T-cell (primary cell): ENCODE measurements at places on chromosomes 2 and 18.

DNA sequence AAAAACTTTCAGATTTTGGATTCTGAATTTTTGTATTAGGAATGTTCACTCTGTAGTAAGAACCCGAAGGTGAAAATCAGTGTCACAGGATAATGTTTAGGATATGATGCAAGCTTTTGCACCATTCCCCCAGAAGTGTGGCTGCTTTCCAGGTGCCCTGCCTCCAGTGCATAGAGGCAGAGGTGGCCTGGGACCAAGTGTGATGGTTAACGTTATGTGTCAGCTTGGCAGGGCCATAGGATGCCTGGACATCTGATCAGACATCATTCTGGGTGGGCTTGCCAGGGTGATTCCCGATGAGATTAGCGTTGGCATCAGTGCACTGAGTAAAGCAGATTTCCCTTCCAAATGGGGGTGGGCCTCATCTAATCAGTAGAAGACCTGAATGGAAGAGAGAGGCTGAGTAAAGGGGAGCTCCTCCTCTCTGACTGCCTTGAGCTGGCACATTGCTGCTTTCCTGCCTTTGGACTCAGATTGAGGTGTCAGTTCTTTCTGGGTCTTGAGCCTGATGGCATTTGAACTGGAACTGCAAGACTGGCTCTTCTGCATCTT, 177.4 kb upstream of the HS6ST1 start:
- no peak overlapping the region for H3K4me3 ChIP-seq
- no peak overlapping the region for H3K27ac ChIP-seq
- no peak for DNase-seq
- H3K4me1 ChIP-seq = no peaks in the 10 kb centered on the region

- no peak overlapping the region for H3K27ac ChIP-seq
- H3K27me3 ChIP-seq = no peaks in the 10 kb centered on the region
- no peak for DNase-seq
- no peak overlapping the region for H3K4me3 ChIP-seq
- peaks cover 23% of the 10 kb centered on the region for H3K36me3 ChIP-seq
Observed at GRCh38 chr2:120298173-120298835, 45.7 kb downstream of the RALB start.

DNA sequence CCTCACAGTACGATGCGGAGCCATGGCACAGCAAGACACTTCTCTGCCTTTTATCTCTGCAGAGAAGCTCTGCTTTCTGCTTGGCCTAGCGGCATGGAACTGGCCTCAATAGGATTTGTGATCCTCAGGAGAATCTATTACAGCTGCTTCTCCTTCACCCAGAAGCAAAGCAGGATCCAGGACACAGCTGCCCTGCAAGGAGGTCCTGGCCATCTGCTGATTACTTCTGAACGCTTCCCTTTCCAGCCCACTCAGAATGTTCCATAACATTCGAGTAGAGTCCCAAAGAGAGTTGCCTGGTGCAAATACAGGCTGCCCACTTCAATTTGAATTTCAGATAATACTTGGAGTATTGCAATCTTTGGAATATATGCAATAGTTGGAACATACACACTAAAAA, 29.2 kb upstream of the KCNS3 start:
- no peaks in the 10 kb centered on the region for H3K36me3 ChIP-seq
- no peaks in the 10 kb centered on the region for H3K4me1 ChIP-seq
- no peak overlapping the region for H3K27ac ChIP-seq
- no peaks in the 10 kb centered on the region for H3K27me3 ChIP-seq

DNA sequence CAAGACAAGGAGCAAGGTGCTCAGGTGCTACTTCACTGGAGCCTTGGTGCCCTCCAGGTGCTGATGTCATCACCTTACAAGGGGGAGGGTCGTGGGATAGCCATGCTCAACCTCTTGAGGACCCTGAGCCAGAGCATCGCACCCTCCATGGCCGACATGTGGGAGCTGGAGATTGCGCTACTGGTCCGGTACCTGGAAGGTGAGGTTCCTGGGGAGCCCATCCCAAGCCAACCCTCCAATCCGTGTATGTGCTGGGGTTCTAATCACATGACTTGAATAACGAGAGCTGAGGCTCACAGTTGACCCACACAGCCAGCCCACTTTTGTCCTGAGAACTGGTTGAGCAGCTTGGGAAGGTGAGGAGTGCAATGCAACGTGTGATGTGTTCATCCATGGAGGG, 25.9 kb downstream of the MROH2A start:
- H3K4me1 ChIP-seq = no peaks in the 10 kb centered on the region
- no peak for DNase-seq
- H3K27me3 ChIP-seq = no peaks in the 10 kb centered on the region
- no peak overlapping the region for H3K4me3 ChIP-seq

- H3K4me1 ChIP-seq = peaks cover 6% of the 10 kb centered on the region
- DNase-seq = no peak
- H3K4me3 ChIP-seq = peak overlapping the region; percentile 87
- no peaks in the 10 kb centered on the region for H3K36me3 ChIP-seq
- H3K27ac ChIP-seq = no peak overlapping the region
- H3K27me3 ChIP-seq = no peaks in the 10 kb centered on the region
Observed at GRCh38 chr18:76451396-76452331, 43.4 kb downstream of the ZNF516 start.

GRCh38 chr2:33131749-33132148, 185.0 kb downstream of the LTBP1 start:
- H3K27me3 ChIP-seq = no peaks in the 10 kb centered on the region
- H3K4me3 ChIP-seq = no peak overlapping the region
- DNase-seq = no peak
- H3K4me1 ChIP-seq = no peaks in the 10 kb centered on the region

GRCh38 chr2:47236503-47237215, 81.6 kb upstream of the STPG4 start:
- no peaks in the 10 kb centered on the region for H3K36me3 ChIP-seq
- H3K27ac ChIP-seq = no peak overlapping the region
- no peaks in the 10 kb centered on the region for H3K4me1 ChIP-seq
- no peak for DNase-seq
- H3K4me3 ChIP-seq = no peak overlapping the region

DNA sequence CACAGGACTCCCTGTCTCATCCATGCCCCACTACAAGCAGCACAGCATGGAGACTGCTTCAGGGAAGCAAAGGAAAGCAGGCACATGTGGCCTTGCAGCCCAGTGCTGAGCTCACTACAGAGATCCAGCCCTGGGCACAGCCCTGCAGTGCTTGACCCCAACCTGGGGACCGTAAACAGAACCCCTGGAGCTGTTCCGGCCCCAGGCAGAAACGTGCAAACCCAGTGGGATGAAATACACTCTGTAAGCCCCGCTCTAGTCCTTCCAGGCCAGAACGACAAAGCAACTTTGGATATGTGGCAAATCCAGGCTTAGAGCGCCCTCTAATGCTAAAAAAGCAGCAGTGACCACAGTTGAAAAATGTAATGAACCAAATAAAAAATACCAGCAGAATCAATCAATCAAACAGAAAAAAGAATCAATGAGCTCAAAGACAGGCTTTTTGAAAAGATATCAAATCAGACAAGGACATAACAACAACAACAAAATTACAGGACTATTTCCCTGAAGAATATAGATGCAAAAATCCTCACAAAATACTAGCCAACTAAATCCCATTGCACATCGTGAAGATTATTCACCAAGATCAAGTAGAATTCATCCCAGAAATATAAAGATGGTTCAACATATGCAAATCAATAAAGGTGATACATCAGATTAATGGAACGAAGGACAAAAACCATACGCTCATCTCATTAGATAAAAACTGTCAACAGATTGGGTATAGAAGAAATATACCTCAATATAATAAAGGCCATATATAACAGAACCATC, 45.6 kb downstream of the ZNF519 start:
- H3K4me3 ChIP-seq = no peak overlapping the region
- DNase-seq = no peak
- H3K27me3 ChIP-seq = no peaks in the 10 kb centered on the region
- H3K36me3 ChIP-seq = no peaks in the 10 kb centered on the region

GRCh38 chr2:61478086-61478485, 7.2 kb upstream of the USP34 start:
- no peak for DNase-seq
- H3K4me3 ChIP-seq = no peak overlapping the region
- H3K4me1 ChIP-seq = no peaks in the 10 kb centered on the region

GRCh38 chr2:169221745-169222369, 140.5 kb downstream of the LRP2 start:
- no peaks in the 10 kb centered on the region for H3K36me3 ChIP-seq
- no peak for DNase-seq
- H3K4me1 ChIP-seq = no peaks in the 10 kb centered on the region
- no peaks in the 10 kb centered on the region for H3K27me3 ChIP-seq

DNA sequence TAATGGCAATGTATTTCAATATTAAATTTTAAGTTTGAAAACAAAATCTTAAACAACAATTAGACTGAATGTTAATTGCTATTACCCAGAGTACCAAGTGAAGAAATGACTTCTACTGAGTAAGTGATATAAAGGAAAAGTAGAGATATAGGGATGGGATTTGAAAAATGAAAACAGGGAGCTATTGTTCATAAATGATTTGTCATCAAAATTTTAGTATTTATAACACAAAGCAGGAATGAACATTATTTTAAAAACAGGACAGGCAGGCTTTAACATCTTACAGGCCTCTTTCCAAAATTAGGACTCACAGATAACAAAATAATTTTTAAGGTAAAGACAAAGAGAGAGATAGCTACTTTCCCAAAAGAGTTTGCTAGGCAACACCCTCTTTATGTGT, 3.9 kb downstream of the EXOC6B start:
- DNase-seq = no peak
- H3K27me3 ChIP-seq = no peaks in the 10 kb centered on the region
- no peak overlapping the region for H3K4me3 ChIP-seq
- no peak overlapping the region for H3K27ac ChIP-seq
- no peaks in the 10 kb centered on the region for H3K36me3 ChIP-seq

- H3K27me3 ChIP-seq = peaks cover 4% of the 10 kb centered on the region
- H3K4me3 ChIP-seq = no peak overlapping the region
- no peaks in the 10 kb centered on the region for H3K36me3 ChIP-seq
- DNase-seq = no peak
- no peak overlapping the region for H3K27ac ChIP-seq
- H3K4me1 ChIP-seq = no peaks in the 10 kb centered on the region
Observed at GRCh38 chr2:2564300-2565078, 233.4 kb upstream of the MYT1L start.

- no peaks in the 10 kb centered on the region for H3K4me1 ChIP-seq
- H3K4me3 ChIP-seq = no peak overlapping the region
- no peak overlapping the region for H3K27ac ChIP-seq
- H3K27me3 ChIP-seq = peaks cover 15% of the 10 kb centered on the region
- DNase-seq = no peak
Observed at GRCh38 chr18:57052173-57052572, 94.7 kb upstream of the BOD1L2 start.

- peaks cover 5% of the 10 kb centered on the region for H3K4me1 ChIP-seq
- no peak overlapping the region for H3K27ac ChIP-seq
- H3K36me3 ChIP-seq = no peaks in the 10 kb centered on the region
- H3K4me3 ChIP-seq = no peak overlapping the region
- peak; percentile 31 for DNase-seq
- H3K27me3 ChIP-seq = no peaks in the 10 kb centered on the region
Observed at GRCh38 chr2:177334940-177335543, 57.5 kb upstream of the AGPS start.

DNA sequence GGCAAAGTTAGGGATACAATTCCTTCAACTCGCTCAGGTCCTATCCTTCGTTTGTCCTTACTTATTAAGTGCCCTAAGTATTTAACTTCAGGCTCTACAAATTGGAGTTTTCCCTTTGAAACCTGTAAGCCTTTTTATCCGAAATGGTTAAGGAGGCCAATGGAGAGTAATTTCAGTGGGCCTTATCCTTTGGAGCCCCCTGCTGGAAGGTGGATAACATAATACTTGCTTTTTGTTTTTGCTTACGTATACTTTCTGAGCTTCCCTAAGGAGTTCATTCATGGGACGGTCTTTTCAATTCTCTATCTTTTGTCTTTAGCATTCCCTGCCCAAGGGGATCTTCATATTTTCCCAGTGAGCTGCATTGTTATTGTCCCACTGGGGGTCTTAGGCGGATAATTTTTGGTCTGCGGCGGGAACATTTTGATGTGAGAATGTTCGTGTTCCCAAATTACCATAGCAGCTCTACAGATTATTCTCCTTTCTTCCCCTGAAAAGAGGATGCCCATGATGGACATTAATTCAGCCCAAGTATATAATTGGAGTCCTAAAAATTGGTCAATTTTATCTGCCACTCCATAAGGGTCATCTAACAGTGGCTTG, 34.4 kb upstream of the TRAPPC8 start:
- H3K4me3 ChIP-seq = no peak overlapping the region
- no peaks in the 10 kb centered on the region for H3K27me3 ChIP-seq
- no peaks in the 10 kb centered on the region for H3K36me3 ChIP-seq
- peak; percentile 13 for DNase-seq
- no peaks in the 10 kb centered on the region for H3K4me1 ChIP-seq

DNA sequence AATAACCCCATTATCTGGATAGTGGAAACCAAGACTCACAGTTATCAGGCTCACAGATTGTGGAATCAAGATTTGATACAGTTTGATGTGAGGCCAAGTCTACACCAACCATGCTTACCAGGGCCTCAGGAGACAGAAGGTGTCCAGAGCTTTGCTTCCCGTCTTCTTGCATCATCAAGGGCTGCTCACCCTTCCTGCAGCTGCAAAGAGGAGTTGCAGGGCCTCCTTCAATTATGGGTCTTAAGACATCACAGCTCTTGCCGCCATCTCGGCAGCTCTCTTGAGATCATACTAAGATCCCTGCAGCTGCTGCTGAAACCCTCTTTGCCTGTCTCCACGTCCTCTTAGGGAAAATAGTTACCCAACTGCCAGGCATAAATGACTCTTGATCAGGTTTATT, 176.0 kb downstream of the MGAT5 start:
- H3K27me3 ChIP-seq = no peaks in the 10 kb centered on the region
- H3K27ac ChIP-seq = no peak overlapping the region
- H3K4me3 ChIP-seq = no peak overlapping the region
- DNase-seq = no peak

DNA sequence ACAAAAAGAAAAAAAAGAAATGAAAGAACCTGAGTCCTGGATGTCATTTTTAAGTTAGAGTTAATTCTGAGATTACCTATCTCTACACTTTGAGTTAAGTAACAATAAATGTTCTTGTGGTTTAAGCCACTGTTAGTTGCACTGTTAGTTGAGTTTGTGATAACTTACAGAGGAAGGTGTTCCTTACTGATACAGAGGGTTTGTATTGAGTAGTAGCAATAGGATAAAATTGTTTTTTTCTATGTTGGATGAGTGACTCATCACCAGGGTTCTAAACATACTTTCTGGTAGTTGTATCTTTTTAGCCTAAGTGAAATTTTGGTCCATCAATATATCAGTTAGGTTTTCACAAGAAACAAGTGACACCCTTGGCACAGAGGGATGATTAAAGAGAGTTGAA, 4.0 kb upstream of the LCLAT1 start:
- H3K4me1 ChIP-seq = peaks cover 20% of the 10 kb centered on the region
- no peaks in the 10 kb centered on the region for H3K27me3 ChIP-seq
- H3K27ac ChIP-seq = no peak overlapping the region
- no peak for DNase-seq
- H3K4me3 ChIP-seq = no peak overlapping the region

GRCh38 chr18:8162802-8163201, 446.4 kb upstream of the RAB12 start:
- H3K27ac ChIP-seq = no peak overlapping the region
- no peak for DNase-seq
- H3K36me3 ChIP-seq = no peaks in the 10 kb centered on the region
- H3K4me3 ChIP-seq = no peak overlapping the region

GRCh38 chr2:53445383-53446070, 322.1 kb upstream of the CHAC2 start:
- H3K4me1 ChIP-seq = no peaks in the 10 kb centered on the region
- H3K27ac ChIP-seq = no peak overlapping the region
- H3K4me3 ChIP-seq = no peak overlapping the region
- no peaks in the 10 kb centered on the region for H3K27me3 ChIP-seq
- H3K36me3 ChIP-seq = no peaks in the 10 kb centered on the region
- no peak for DNase-seq
